Fibroblast of pulmonary artery (primary cell): ENCODE measurements at places on chromosomes 11 and 22.
A peak's percentile ranks its signal among the peaks of the same experiment; 100 is the strongest.

DNA sequence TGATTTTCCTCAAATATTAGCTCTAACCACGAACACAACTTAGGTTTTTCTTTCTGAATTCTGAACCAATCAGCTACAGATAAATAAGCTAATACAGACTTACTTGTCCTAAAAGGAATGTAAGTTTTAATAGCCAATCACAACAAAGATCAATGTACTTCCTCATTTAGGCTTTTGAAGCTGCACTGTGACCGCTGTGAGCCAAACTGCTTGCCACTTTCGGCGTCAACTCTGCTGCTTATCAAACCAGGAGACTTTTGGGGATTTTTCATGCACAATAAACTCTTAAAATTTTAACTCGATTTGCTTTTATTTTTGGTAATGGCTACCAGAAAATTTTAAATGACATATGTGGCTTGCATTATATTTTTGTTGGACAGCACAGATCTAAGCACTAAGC is 92.5 kb downstream of the TMPRSS5 start:
- no peak for DNase-seq

DNA sequence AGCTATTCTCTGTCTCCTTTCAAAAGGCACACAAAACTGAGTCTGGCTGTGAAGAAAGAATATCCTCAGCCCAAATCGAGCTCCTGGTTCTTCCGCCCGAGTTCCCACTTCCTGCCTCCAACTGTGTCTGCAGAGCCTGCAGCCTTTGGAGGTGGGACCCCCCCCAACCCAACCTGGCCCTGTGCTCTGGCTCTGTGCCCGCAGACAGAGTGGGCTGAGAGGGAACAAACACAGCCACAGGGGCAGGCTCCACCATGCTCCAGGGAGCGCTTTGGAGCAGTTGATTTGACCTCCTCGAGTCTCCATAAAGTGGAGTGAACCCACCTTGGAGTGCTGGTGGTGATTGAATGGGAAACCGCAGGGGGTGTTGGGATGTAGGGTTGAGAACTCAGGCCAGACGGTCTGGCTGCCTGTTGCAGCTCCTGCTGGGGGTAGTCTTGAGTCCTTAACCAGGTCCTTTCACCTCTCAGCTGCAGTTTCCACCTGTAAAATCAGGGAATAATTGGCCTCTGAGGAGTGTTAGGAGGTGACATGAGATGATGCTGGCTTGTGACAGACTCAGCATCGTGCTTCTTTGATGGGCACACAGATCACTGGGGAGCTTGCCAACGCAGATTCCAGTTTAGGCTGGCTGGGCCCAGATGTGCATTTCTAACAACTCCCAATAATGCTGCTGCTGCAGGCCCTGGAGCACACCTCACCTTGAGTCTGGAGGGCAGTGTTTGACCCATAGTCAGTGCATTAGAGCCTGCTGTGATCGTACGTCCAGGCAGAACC is 11.4 kb downstream of the DAGLA start:
- no peak for DNase-seq

DNA sequence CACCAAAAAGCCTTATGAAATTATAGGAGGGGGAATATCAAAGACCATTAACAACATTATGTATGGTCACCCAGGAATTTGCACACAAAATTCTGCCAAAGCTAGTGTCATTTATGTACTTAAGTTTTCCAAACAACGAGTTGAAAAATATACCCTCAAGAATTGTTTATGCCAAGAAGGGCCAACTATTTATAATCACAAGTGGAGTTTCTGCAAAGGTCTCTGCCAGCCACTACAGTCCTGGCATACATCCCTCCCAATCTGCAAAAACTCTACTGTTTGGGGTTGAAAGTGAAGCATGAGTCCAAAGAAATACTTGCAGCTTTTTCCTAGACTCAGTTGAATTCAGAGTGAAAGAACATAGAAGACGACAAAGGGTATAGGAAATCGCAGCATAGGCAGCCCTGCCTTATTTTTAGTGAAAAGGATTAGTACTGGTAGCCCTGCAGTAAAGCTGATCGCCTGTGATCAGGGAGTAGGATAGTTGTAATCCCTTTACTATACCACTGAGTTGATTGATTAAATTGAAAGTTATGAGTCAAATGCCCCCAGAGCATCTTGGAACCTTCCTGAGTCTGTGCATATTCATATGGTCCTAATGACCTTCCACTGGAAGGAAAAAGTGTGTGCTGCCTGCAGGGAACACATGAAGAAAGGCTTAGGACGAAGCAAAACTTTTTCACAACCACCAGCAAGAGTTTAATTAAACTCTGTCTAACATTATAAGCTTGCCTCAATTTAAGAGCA is 144.0 kb downstream of the SPON1 start:
- DNase-seq: no peak

DNA sequence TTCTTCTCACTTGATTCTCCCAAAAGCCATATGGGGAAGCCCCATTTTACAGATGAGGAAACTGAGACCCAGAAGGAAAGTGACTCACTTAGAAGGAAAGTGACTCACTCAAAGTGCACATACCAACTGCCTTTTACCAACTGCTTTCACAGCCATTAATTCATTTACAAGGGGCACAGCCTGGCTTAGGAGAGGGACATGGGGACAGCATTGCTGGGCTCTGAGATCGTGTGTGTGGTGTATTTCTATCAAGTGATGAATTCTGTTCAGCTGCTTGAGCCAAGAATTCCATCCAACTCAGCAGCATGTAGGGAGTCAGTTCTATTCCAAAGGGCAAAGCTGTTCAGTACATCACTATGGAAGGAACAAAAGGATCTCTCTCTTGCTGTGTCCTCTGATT is 23.5 kb upstream of the PAK1 start:
- DNase-seq: no peak

DNA sequence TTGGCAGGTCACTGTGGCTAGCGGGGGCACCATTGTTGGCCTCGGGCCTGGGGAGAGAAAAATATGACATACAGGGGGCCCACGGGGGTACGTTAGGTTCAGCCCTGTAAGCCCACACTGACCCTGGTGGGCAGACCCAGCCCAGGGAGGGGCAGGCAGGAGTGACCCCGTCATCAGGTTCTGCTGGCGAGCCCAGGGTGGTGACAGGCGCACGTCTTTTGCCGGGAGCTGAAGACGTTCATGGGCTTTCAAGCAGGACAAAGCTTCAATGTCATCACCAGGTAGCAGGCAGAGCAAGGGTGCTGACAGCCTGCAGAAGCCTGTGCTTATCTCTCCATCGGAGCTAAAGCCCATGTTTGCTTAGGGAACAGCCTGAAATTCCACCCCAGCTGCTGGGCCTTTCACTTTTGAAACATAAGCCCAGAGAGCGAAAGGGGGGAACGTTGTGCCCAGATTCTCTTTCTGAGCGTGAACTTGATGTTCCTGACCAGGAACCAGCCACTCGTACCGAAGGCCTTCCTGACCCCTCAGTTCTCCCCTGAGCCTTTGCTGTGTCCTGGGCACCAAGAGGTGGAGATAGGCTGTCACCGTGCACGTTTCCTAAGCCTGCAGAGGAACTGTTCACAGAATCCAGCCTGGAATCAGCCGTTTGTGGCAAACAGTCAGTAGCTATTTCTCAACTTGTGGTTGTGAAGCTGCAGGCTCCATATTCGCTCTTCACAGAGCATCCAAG is 74.0 kb upstream of the ATXN10 start:
- no peak for DNase-seq

- no peak for DNase-seq
Measured at GRCh38 chr11:60377401-60378136, 763 bp upstream of the MS4A7 start.

DNA sequence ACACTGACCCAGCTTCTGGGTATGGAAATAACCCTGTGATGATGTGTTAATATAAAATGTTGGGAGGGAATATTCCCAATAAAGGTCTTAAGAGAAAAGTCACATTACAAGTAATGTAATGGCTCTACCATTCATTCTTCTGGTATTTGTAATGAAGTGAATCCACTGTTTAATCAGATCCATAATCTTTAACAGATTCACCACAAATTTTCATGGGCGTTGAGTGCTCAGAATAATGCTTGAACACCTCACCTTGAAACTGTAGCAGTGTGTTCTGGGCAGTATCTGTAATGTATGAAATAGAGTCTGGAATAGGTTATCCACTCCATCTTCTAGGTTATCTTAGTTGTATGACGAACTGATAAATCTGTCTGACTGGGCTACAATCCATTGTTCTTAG is 26.6 kb upstream of the CRTAM start:
- no peak for DNase-seq

DNA sequence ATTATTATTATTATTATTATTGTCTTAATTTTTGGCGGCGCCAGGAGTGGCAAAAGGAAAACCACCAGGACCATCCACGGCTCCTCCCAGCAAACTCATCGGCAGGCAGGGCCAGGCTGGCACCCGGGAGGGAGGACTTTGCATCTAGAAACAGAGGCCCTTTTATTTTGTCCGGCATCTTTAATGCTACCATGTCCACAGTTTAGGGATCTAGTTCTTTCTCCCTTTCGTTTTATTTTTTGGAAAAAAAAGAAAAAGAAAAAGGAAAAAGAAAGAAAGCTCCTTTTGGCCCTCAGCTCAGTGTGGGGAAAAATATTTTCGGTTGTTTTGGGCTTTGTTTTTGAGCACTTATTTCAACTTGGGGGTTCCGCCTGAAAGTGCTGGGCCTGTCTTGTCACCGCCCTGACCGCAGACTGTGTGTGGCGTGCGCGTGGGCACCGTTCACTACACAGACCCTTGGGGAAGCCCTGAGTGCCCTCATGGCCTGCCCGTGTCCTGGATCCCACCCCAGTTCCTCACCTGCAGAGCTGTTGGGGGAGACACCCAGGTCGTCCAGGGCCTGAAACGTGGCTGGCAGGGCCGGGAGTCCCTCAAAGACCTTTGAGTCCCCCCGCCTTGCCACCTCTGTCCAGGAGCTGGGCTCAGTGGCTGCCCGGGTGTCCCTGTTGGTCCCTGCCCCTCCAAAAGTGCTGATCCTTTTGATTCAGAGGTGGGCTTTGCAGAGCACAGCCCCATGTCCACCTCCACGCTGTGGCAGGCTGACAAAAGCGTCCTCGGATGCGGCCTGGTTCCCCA is 69.1 kb upstream of the PPARA start:
- DNase-seq: no peak

- peak; percentile 5 for DNase-seq
Measured at GRCh38 chr11:89205378-89205777, 27.7 kb downstream of the TYR start.

DNA sequence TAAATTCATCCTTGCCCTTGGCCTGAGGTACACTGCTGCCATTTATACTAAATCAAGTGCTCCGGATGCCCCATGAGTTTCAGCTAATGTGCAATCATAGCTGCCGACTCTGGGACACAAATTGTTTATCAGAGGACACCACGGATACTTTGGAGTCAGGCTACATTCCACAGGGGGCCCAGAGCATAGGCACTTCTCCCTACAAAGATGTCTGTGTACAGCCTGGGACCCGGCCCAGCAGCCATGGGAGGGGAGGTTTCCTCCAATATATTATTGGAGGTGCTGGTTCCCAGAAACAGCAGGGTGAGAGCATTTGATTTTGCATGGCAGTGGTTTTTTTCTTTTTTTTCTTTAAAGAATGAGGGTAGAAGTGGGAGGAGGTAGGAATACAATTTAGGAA is 31.3 kb downstream of the HTR3B start:
- DNase-seq: no peak

GRCh38 chr11:65700399-65700798 is 11.7 kb upstream of the KAT5 start:
- DNase-seq: no peak

- DNase-seq: peak; percentile 71
Measured at GRCh38 chr22:50260801-50261614, 475 bp downstream of the MAPK12 start.

DNA sequence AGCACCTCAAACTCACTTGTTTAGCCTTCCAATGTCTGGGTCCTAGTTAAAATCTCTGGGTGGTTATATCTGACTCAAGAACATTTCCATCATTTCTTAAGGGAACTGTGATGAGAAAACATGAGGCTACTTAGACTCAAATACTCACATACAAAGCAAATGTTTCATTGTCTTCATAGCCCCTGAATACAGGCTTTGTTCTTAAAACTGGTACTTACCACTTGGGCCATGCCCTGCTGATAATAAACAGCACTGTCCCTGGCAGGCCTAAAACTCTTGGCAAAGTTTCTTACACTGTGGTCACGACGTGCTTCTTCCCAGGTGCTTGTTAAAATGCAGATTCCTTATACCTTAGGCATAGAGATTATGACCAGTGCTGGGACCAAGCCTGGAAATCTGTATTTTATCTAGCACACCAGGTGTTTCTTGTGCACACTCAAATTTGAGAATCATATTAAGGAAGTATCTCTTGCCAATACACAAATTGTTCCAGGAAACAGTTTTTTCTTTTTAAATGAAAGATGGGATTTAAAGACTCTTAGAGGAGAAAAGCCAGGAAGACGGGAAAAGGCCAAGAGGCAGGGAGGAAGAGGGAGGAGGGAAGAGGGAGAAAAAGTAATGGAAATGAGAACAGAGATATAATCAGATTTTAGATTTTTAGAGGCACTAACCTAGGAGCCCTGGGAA is 287.9 kb upstream of the MPPED2 start:
- no peak for DNase-seq

- no peak for DNase-seq
Measured at GRCh38 chr22:30877662-30878515, 90.7 kb downstream of the MORC2 start.

DNA sequence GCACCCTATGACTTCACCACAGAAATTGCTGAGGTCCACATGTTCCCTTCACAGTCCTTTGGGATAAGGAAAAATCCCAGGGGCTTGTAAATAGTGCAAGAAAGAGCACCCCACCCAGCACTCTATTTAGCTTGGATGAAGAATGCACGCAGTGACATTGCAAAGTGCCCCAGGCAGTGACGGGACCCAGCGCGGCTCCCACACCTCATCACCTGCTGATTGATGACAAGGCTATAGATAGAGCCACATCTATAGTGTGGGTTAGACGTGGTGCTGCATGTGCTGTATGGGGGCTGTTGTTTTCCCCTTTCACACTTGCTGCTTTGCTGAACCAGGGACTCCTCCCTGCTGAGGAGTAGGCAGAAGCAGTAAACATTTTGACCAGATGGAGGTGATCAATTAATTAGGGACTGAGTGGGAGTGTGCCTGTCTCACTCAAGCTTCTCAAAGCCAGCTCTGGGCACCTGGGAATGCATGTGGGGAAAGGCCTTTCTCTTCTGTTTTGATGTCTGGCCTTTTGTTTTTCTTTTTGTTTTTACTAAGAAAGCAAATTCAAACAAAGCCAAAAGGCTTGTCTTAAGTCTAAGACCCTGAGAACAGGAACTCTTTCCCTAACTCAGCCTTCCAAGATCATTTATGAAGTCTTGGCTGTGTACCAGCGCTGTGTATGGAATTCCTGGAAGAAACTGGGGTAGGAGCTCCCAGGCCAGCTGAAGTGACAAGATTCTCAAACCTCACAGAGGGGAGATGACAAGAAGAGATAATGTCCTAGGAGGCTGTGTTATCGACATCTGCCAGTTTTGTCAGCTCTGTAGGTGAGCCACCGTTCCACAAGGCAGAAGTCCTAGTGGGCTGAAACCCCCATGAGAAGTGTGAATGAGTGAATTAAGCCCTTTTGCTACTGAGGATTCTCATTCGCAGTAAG is 219.7 kb downstream of the BARX2 start:
- DNase-seq: no peak
